Left hindlimb (tissue), 1 donor: ENCODE measurements at places on chromosomes 7 and 10.

DNA sequence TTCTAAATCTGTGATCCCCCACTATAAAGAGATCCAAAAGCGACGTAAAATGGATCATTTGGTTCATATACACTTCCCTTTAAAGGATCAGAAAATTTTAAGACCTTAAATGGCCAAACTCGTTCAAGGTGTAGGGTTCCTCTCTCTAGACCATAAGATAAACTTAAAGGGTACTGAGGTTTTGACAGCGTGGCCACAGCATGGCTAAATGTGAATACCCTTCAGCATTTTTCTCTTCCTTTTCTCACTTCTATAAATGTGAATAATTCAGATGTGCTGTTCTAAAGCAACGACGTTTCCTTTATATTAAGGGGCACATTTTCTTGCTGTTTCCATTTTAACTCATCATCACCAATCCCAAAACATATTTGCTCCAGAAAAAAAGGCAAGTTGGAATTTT, 5.2 kb downstream of the ZCWPW1 start:
- DNase-seq = no peak

DNA sequence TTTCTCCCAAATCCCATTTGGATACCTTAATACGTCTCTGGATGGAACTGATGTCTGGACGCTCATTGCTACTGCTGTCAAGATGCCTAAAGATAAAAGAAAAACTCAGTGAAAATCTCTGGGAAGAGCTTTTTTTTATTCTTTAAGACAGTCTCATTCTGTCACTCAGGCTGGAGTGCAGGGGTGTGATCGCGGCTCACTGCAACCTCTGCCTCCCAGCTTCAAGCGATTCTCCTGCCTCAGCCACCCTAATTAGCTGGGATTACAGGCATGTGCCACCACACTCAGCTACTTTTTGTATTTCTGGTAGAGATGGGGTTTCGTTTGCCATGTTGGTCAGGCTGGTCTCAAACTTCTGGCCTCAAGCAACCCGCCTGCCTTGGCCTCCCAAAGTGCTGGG, 102.2 kb downstream of the NT5C2 start:
- DNase-seq = no peak

DNA sequence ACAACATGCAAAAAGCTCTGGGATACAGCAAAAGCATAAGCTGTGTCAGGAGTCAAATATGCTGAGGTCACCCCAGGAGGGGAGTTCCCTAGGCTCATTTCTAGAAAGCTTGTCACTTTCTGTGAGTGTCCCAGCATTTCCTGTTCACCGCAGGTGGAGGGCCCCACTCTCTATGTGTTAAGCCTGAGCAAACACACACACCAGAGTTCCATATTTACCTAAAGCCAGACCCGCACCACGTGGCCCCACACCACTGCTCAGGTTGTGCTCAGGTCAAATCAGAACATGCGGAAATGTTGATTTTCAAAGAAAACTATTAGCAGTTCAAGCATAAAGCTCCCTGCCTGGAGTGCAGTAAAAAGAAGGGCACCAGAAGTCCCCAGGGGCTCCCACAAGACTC, 259.6 kb upstream of the PPP2R2D start:
- no peak for DNase-seq

- peak; percentile 49 for DNase-seq
These were observed 698.3 kb downstream of the PARD3 start for GRCh38 chr10:34116681-34117271.

GRCh38 chr7:122726881-122727280, 24.2 kb upstream of the RNF148 start:
- DNase-seq = no peak

- no peak for DNase-seq
These were observed 700.4 kb downstream of the KCNMA1 start for GRCh38 chr10:76937181-76937600.

- DNase-seq = no peak
These were observed 199.8 kb downstream of the JCAD start for GRCh38 chr10:29859521-29860130.

- peak; percentile 44 for DNase-seq
These were observed 263.1 kb upstream of the CXCL12 start for GRCh38 chr10:44647877-44648542.

DNA sequence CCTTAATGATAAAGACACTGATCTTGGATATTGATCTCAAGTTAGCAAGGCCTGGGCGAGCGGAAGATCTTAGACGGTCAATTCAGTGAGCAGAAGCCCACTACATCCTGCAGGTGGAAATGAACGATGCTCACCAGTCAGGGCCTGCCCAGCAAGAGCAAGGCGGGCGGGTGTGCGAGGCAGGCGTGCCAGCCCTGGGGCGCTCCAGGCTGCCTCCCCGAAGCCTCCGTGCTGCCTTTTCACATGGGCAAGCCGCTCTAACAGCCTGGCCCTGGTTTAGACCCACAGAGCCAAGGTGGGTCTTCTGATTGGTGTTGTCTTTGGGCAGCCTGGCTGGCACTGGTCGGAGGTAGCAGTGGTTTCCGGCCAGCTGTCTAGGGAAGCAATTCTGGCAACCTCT, 475.1 kb upstream of the FOXK1 start:
- DNase-seq = no peak

- no peak for DNase-seq
These were observed 8.5 kb downstream of the CPED1 start for GRCh38 chr7:120996988-120997345.

DNA sequence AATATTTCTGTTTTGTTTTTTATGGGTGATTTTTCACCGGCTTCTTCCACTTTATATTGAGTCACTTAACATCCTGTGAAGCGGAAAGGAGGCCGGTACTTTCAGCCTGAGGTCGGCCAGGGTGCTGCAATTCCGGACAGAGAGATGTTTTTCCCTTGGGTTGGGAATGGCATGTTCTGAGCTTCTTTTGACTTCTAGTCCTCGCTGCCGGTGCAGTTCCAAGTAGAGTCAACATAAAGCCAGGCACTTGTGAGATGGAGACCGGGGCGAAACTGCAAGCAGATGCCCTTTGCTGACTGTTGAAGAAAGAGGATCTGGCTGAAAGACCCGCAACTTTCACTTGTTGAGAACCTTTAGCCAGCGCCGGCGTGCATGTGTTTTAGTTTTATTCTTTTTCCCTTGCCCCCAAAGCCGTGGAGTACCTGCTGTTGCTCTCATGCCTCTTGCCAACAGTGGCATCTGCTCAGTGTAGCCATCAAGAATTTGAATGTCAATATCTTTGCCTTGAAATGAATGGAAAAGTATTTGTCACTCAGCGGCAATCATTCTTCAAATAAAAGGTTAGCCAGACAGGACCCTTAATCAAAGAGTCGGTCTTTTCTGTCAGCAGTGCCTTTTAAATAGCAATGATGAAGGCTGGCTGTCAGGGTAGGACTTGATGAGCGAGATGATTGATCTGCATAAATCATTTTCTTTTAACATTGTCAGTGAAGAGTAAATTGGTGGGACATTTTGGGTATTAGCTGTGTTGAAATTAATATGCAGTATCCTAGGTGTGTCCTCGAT, 351.2 kb downstream of the LRMDA start:
- DNase-seq = no peak

DNA sequence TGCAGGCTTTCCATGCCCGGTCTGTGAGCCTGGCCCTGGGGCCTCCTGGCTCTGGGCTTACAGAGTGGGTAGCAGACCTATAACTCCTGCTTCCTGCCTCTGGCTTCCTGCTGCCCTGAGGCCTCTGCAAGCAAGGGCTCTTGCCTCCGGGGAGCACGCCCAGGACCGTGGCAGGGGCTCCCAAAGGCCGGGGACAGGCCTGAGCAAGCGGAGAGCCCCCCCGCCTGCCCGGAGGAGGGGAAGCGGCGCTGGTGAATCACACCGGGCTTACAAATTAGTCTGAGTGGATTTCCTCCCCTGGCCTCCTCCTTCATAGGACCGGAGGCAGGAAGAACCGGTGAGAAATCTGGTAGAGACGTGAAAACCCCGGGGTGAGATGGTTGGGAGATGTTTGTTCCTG, 1.5 kb upstream of the MYL10 start:
- DNase-seq = no peak

DNA sequence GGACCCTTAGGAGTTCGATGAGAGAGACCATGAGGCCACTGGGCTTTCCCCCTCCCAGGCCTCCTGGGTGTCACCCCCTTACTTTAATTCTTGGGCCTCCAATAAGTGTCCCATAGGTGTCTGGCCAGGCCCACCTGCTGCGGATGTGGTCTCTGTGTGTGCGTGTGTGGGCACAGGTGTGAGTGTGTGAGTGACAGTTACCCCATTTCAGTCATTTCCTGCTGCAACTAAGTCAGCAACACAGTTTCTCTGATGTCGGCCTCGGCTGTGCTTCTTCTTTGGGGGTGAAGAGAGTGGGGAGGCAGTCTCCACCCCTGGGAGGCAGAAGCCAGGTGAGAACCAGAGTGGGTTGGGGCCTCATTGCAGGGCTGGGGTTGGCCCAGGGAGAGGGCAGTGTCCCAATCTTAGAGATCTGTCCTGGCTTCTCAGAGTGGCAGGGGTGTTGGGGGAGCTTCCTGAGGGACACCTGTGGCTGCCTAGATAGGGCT, 1.5 kb downstream of the PVRIG start:
- DNase-seq = no peak

- DNase-seq = peak; percentile 75
These were observed 17.2 kb upstream of the FGFR2 start for GRCh38 chr10:121615435-121615793.

- DNase-seq = no peak
These were observed 64.7 kb upstream of the AOAH start for GRCh38 chr7:36788825-36789470.

DNA sequence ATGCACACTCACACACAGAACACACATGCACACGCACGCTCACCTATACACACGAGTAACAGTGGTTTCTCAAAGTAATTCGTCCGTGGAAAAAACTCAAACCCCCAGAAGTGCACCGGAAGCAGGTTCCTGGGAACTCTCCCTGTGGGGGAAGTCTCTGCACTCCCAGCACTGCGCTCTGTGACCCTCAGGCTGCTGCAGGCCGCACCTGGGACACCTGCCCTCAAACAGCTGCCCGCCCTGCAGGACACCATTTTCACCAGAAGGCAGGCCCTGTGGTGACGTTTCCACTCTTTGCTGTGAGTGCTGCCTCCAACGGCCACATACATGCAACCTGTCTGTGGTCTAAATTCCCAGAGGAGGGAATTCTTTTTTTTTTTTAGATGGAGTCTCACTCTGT, 21.3 kb downstream of the YKT6 start:
- DNase-seq = no peak

- DNase-seq = peak; percentile 15
These were observed 417.3 kb downstream of the RPS24 start for GRCh38 chr10:78450807-78451485.
